Peyer's patch (tissue), 4 donors: ENCODE measurements at places on chromosomes 12 and 14. TPM values are rescaled to one million over a fixed set of nuclear protein-coding genes. Genes with fewer than 3 reads are reported as not detected.

GRCh38 chr14:61661471-61662400 lies 33.6 kb upstream of the HIF1A start:
- no peak for DNase-seq

DNA sequence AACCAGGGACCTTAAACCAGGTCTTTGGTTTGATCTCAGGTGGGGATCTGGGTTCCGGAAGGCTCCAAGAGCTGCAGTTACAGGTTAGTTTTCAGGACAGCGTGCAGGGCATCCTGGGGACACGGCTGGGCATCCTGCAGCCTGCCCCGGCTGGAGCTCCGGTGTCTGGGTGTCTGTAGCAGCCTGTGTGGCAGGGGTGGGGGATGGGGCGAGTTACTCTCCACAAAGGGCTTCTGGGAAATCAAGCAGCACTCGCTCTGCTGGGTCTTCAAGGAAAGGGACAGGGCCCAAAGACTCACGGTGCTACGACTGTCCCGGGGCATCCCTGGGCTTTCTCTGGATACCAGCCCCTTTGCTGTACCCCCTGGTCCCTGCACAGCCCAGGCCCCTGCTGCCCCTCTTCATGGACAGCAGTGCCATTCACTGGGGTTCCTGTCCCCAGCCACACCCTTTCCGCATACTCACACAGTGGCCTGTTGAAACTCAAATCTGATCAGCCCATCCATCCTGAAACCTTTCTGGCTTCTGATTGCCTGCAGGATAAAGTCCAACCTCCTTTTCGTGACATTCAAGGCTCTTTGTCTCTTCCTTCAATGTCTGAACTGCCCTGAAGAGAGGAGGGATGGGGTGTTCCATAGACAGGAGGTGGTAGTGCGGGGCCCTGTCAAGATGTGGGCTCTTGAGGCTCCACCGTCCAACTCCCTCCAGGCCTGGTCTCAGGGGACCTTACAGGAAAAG lies 22.2 kb upstream of the PPP1R13B start:
- DNase-seq = no peak

DNA sequence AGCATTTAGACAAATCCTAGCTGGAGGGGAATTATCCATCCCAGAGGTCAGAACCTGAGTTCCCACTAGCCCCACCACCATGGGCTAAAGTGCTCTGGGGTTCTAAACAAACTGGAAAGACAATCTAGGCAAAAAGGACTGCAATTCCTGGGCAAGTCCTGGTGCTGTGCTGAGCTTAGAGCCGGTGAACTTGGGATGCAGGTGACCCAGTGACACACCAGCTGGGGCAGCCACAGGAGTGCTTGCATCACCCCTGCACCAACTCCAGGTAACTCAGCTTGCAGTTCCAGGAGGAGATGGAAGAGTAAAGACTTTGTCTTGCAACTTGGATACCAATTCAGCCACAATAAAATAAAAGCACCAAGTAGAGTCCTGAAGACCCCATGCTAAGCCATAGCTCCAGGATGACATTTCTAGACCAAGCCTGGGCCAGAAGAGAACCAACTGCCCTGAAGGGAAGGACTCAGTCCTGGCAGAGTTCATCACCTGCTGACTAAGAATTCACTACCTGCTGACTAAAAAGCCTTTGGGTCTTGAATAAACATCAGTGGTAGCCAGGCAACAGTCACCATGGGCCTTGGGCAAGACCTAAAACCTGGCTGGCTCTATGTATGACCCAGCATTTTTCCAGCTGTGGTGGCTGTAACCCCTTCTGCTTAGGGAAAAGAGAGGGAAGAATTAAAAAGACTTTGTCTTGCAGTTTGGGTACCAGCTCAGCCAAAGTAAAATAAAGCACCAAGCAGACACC lies 223.4 kb upstream of the DIO2 start:
- no peak for DNase-seq

- DNase-seq = peak; percentile 65
Observed at GRCh38 chr12:12872139-12872933, 19.0 kb upstream of the GPRC5A start.

DNA sequence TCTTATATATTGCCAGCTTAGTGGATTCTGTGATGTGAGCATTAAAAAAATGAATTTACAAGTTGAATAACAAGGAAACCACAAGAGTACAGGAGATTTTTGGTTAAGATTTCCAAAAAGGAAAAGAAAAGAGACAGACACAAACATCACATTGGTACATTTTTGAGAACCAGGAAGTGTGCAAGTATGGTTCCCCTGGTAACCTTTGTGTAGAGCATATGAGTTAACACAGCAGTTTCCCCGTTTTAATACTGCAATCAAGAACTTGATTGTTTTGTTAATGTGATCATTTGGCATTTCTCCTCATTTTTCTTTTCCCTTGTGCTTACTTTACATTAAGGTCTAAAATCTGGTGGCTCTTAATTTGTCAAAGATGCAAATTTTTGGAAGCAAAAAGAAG lies 490.4 kb upstream of the ATP2B1 start:
- DNase-seq = no peak

DNA sequence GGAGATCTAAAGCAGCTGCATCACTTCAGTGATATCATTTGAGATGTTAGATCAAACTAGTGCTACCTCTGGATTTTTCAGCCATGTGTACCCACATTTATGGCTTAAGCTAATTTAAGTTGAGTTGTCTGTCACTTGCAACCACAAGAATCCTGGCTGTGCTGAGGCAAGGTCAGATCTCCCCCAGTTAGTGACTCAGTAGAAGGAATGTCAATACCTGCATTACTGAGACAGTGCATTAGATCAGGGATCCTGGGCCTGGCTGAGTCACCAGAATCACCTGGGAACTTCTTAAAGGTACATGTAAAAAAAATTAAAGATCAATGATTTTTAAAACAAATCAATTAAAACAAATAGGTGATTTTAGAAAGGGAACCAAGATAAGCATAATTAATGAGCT lies 84.6 kb upstream of the GRIN2B start:
- DNase-seq = no peak

GRCh38 chr14:104558231-104559027 lies 21.1 kb upstream of the C14orf180 start:
- DNase-seq = no peak

DNA sequence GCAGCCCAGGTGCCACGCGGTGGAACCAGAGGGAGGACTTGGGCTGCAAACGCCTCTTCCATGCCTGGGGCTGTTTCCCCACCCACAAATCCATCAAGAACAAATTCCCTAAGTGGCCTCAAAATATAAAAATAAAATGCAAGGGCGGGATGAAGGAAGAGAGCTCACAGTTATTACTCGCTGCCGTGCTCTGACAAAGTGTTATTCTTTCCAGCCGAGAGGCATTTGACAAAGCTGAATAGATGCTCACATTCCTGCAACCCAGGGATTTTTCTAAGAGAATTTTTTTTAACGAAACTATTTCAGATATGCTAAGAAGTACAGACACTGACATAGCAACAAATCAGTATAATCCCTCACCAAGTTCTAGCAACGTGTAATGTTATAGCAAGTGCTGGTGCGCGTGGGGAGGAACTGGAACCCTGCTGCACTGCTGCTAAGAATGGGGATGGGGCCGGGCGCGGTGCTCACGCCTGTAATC lies 70.7 kb downstream of the SCARB1 start:
- DNase-seq = no peak

DNA sequence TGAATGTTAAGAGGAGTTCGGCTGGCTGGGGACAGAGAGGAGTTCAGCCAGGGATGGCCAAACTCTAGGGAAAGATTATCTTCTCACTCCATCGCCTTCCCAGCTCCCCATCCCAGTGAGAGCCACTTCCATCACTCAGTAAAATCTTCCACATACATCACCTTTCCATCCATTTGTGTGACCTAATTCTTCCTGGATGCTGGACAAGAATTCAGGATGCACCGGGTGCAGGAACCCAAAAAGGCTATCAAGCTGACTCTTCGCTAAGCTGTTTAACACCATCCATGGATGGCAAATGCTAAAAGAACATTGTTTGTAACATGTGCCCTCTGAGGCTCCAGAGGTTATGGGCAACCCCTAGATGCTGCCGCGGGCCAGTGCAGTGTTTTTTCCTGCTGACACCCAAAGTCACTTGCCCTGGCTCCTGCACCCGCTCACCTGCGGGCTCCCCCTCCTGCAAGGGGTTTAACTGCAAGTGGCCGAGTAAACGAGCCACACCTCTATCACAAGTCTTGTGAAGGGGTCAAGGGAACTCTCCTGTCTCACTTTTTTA lies 216.0 kb upstream of the NPAS3 start:
- no peak for DNase-seq

- DNase-seq = no peak
Observed at GRCh38 chr12:89874146-89874545, 165.5 kb upstream of the ATP2B1 start.

DNA sequence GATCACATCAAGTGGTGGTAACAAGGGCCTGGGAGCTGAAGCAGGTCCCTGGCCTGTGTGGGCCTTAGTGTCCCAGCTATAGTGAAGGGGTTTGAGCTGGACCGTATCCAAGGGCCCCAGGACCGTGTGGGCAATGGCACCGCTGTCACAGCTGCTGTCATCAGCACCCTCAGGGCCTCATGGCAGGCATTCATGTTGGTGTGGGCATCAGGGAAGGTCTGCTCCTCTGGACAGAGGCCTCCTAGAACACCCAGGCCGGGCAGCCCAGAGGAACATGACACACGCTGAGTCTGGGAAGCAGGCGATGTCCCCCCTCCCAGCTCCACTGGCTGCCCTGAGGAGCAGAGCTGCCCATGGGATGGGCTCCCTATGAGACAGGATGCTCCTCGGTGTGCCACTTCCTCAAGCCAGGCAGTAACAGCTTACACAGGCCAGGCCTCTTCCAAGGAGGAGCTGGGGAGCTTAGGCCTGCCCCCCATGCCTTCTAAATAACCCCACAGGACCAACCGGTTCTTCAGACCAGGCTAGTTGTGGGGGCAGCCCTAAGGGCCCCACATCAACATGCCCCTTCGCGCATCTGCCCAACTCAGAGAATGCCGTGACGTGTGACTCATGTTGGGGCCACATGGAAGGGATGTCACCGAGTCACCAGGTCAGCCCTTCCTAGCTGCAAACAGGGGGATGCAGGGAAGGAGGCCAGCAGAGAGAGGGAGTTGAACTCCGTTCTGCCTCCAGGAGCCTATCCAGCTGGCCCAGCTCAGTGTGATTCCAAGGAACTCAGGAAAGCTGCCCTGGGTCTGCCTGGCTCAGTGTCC lies 80.4 kb downstream of the PITPNM2 start:
- DNase-seq = no peak

DNA sequence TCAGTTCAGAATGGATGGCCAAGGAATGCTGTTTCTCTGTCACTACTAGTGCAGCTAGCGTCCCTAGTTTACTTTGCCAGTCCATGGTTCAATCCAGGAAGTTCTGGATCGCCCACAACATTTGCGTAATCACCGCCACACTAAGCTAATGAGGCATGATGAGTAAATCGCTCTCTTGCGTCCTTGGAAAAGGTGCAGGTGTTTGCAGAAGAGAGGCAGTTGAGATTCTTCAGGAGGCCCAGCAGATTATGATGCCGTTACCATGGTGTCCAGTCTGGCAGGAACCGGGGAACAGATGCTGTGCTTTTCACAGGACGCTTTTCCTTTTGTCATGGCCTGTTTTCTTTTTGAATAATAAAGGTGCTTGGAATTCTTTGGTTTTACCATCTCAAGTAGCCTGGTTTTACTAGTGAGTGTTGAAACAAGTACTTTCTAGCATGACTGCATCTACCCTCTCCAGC lies 9.0 kb downstream of the TPH2 start:
- no peak for DNase-seq

DNA sequence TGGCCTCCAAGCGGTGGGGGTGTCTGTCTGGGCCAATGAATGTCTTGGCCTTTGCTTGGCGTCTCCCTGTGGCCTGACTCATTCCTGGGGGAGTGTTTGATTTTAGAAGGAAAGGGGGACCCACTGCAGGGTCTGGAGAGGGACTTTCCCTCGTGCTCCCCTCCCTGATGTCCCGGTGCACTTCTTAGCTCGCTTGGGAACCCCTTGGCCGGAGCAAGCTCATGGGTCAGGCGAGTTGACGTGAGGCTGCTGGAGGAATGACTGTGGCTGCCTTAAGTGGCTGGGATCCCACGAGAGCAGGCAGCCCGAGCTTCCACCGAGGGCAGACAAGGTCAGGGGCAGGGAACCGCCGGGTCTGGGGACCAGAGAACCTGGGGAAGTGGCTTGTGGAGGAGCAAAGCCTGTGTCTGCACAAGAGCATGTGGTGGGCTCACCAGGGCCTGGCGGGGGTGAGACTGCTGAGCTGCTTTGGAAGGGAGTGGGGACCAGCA lies 218.4 kb upstream of the C14orf180 start:
- no peak for DNase-seq

- DNase-seq = no peak
Observed at GRCh38 chr12:130478786-130479185, 141.1 kb downstream of the PIWIL1 start.

- DNase-seq = peak; percentile 55
Observed at GRCh38 chr12:98399532-98399931, 115.9 kb upstream of the TMPO start.

DNA sequence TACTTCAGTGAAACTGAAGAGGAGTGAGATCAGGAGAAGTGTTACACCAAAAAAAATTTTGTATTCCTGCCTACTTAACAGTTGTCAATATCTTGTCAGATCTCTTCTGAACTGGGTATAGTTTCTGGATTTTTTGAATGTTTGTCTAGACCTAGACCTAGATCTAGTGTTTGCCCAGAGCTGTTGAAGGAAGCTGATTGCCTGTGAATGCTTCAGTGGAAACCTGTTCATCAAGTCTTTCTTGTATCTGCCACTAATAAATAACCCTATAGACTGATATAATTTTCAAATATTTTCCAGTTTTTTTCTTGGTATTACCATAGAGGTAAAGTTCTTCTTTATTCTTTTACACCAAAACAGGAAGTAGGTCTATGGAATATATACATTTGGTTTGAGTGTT lies 781.5 kb upstream of the FBXO33 start:
- DNase-seq = no peak

DNA sequence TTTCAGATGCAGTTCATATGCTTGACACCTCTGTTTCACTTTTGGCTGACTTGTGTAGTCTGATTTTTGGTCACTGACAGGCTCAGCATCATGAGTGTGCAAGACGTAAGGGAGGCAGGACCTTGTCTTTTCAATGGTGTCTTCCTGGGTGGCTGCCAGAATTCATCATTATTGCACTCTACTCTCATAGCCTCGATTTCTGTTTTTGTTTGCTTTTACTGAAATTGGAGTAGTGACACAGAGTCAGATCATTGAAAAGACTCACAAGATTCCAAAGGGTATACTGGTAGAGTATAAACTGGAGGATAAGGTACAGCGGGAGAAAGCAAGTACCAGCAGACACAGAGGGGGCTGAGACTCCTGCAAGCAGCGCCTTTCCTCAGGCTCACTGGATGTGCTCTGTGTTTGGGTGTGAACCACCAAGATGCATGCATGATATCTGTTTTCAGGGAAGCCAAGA lies 126.3 kb upstream of the FGD4 start:
- no peak for DNase-seq

- DNase-seq = no peak
Observed at GRCh38 chr12:54444206-54444605, 25.1 kb upstream of the ITGA5 start.

The ZFHX2 gene
- 7.4 TPM for total RNA-seq

The MAP1LC3B2 gene
- total RNA-seq = not detected

The DACT1 gene
- total RNA-seq = 1.9 TPM

The SLC38A4 gene
- 0.18 TPM for total RNA-seq

The ANKS1B gene
- 0.88 TPM for total RNA-seq

The TOMM20L gene
- total RNA-seq = not detected
